ENCODE measurements at places on chromosomes 13 and 19.

DNA sequence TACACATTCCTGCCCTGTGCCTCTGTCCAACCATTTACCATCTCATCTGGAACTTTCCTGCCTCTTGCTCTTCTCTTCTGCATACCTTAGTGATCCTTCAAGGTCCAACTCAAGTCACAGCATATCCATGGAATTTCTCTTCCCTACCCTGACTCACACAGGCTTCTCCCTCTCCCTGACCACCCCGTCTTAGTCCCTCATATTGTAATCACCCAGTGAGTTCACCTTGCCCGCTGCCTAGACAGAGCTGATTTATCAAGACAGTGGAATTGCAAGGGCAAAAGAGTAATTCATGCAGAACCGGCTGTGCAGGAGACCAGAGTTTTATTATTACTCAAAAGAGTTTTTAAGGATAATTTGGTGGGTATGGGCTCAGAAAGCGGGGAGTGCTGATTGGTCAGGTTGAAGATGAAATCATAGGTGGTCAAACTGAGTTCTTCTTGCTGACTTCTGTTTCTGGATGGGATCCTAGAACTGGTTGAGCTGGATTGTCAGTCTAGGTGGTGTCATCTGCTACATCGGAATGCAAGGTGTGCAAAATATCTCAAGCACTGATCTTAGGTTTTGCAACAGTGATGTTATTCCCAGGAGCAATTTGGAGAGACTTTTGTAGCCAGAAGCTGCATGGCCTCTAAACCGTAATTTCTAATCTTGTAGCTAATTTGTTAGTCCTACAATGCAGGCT lies 67.2 kb downstream of the HSPH1 start:
- DNase-seq = peak; percentile 97
- peak overlapping the region; percentile 81 for H3K27ac ChIP-seq
- H3K27me3 ChIP-seq = no peaks in the 10 kb centered on the region
- H3K4me3 ChIP-seq = no peak overlapping the region

- no peak overlapping the region for H3K27ac ChIP-seq
- no peaks in the 10 kb centered on the region for H3K4me1 ChIP-seq
- no peaks in the 10 kb centered on the region for H3K36me3 ChIP-seq
- no peak overlapping the region for H3K4me3 ChIP-seq
- DNase-seq = no peak
Observed at GRCh38 chr13:21894091-21894490, 223.2 kb downstream of the FGF9 start.

- H3K27me3 ChIP-seq = no peaks in the 10 kb centered on the region
- no peak overlapping the region for H3K27ac ChIP-seq
- H3K4me1 ChIP-seq = peaks cover 5% of the 10 kb centered on the region
Observed at GRCh38 chr19:35408284-35409171, 37.7 kb downstream of the GPR42 start.

DNA sequence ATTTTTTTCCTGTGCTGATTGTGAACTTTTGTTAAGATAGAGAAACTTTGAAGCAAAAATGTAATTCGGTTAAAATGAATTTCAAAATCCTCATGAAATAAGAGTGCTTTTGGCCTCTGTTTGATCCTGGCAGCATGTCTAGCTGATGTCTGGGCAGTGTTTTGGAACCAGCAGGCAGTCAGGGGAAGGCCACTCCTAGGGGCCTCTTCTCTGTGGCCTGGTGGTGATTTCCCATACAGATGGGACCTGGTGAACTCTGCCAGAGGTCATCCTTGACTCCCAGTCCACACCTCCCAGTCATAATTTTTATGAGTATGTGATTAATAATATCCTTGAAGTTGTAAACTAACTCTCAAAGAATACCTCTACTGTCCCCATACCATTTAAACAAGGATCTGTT lies 226.6 kb downstream of the PCCA start:
- H3K4me3 ChIP-seq = no peak overlapping the region
- H3K4me1 ChIP-seq = peaks cover 3% of the 10 kb centered on the region
- H3K36me3 ChIP-seq = peaks cover 2% of the 10 kb centered on the region
- no peak for DNase-seq
- no peak overlapping the region for H3K27ac ChIP-seq

Data from trophoblast cell (in vitro differentiated cells and primary cell).